WTC11 (cell line): ENCODE measurements at places on chromosomes 1 and 21.

DNA sequence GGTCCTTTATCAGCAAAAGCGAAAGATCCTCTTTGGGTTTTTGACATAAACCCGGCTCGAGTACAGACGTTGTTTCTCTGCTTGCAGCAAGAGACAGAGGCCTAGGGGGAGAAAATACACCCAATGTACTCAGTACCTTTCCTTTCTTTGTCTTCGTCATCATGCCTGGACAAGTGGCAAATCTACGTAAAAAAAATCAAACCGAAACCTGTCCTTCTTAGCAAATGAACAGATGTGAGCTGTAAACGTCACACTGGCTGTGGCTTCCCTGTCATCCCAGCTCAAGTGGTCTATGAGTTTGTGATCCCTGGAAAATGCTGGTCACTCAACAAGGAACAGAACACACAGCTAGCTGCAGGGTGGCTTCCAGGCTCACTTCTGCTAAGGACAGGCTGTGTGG is 39.9 kb downstream of the STPG1 start:
- DNase-seq: no peak

DNA sequence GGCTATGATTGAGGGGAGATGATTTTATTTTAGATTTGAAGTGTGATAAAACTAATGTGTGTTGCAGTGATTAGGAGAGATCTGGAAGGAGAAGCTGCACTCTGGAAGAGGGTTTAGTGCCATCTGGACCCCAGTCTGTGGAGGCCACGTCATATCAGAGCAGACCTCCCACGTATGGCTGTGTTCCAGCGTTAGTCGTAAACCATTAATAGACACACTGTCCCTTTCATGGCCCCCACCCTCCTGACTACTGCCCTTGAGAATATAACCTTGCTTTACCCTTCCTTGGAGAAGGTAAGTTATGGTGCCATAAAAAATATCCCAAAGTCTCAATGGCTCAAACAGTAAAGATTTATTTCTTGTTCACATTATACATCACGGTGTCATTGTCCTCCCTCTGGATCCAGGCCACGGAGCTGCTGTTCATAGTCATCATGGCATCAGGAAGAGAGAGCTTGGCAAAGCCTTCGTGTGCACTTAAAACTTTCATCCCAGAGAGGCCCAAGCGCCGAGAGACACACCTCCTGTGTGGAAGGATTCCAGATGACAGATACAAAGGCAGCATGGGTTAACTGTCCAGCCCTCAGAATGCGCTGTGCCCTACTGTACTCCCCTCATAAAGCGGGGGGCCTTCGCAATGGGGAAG is 33.2 kb downstream of the RHOU start:
- DNase-seq: no peak

- DNase-seq: no peak
Measured at GRCh38 chr1:202143011-202143767, 1.3 kb downstream of the ARL8A start.

- no peak for DNase-seq
Measured at GRCh38 chr1:98988904-98989555, 15.6 kb downstream of the PLPPR5 start.

DNA sequence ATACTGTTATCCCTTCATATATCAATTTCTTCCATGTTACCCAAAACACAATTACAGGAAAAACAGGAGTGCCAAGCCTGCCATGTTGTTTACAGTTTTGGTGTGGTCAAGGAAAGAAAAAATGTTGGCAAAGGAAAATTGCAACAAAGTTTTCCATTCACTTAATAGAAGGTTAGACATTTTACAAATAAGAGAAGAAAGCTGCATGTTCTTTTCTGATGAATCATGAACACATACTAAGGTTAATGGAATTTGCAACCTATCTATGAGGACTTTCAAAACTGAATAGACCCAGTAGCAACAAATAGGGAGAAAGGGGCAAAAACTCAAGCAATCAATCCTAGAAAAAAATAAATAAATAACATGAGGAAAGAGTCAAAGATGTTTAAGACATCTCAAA is 556.7 kb downstream of the DPYD start:
- no peak for DNase-seq

- no peak for DNase-seq
Measured at GRCh38 chr1:86197206-86197855, 40.8 kb upstream of the COL24A1 start.

DNA sequence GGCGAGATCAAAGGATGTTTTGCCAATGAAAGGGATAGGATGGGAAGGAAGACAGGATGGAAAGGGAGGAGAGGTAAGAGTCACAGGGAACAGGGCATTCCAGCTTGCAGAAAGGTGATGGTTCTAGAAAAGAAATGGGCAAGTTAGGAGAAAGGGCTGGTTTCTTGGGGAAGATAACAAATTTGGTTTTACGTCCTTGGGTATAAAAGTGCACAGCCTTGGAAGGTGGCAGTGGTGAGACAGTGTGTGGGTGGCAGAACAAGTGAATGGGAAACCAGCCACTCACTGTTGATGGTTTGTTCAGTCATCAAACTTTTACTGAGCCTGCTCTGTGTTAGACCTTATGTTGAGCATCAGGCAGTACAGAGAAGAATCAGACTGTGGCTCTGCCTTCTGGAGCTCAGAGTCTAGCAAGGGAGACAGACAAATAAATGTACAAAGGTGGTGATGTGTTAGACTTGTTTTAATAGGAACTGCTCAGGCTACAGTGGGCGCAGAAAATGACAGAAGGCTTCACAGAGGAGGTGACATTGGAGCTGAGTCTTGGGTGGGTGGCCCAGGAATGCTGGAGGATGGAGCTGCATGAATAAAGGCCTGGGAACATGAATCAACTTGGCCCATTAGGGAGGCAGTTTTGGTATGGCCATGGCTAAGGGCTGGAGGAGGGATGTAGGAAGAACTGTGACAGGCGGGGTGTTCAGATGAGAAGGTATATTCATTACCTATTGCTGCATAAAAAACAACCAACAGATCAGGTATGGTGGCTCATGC is 76.3 kb downstream of the EPHB2 start:
- DNase-seq: no peak

- no peak for DNase-seq
Measured at GRCh38 chr1:100734676-100735075, 15.1 kb downstream of the VCAM1 start.

GRCh38 chr1:94783342-94784189 is 36.6 kb upstream of the SLC44A3 start:
- DNase-seq: no peak

- peak; percentile 42 for DNase-seq
Measured at GRCh38 chr1:214349781-214350180, 68.8 kb downstream of the SMYD2 start.

DNA sequence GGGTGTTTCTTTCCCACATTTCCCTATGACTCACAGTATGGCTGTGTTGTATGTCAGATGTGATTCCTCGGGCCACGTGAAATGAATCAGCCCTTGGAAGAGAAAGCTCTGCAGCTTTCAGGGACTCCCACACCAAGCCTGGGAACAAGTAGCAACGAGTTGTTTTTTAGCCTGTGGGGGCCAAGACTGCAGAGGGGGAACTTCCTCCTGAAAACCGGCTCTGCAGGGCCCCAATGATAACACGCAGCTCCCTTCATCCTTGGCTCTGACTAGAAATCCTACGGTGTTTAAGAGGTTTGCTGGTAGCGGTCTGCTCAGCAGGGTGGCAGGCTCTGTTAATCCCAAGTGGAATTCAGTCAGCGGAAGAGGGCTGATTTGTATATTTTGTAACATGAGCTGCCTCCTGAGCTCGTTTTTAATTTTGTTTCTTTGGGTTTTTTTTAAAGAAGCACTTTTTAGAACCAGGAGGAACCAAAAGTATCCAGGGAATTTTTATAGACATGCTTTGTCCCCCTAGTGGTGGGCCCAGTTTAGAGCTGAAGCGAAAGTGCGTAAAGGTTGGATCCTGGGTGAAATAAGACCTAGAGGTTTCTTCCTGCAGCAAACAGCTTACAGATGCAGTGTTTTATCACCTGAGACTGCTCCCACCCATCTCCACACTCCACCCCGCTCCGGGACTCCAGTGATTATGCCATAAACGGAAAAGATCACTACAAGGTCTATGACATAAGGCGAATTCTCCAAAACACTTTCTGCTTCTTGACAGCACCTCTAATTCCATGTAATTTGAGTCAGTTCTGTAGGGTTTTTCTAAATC is 48.8 kb downstream of the LAMC2 start:
- DNase-seq: peak; percentile 56

- no peak for DNase-seq
Measured at GRCh38 chr1:97379387-97380075, 541.3 kb downstream of the DPYD start.

GRCh38 chr21:38267136-38267755 is 10.5 kb downstream of the KCNJ15 start:
- DNase-seq: no peak

- DNase-seq: no peak
Measured at GRCh38 chr21:31459457-31459856, 115.4 kb upstream of the TIAM1 start.

GRCh38 chr1:159911326-159912070 is 11.5 kb upstream of the CFAP45 start:
- DNase-seq: no peak

GRCh38 chr1:198936371-198937083 is 297.7 kb downstream of the PTPRC start:
- no peak for DNase-seq

GRCh38 chr21:26140164-26140579 is 30.4 kb downstream of the APP start:
- no peak for DNase-seq

DNA sequence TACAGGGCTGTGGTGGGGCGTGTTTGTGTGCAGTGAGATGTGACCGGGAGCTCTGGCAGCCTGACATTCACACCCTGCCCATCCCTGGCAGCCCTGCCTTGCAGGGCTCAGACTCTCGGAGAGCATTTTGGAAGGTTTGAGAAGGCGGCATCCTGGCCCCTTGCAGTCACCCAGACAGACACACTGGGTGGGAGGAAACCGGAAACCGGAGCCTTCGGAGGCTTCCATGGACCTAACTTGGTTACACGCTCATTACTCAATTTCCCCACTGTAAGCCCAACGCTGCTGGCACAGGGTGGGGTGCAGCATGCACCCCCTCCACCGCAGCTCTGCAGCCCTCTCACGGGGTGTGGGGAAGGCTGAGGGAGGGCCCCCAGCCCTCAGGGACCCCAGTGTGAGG is 22.2 kb upstream of the RSPO1 start:
- DNase-seq: no peak

GRCh38 chr1:23727362-23727811 is 15.9 kb upstream of the ELOA start:
- DNase-seq: no peak

GRCh38 chr1:67759692-67760029 is 73.6 kb downstream of the GNG12 start:
- no peak for DNase-seq

DNA sequence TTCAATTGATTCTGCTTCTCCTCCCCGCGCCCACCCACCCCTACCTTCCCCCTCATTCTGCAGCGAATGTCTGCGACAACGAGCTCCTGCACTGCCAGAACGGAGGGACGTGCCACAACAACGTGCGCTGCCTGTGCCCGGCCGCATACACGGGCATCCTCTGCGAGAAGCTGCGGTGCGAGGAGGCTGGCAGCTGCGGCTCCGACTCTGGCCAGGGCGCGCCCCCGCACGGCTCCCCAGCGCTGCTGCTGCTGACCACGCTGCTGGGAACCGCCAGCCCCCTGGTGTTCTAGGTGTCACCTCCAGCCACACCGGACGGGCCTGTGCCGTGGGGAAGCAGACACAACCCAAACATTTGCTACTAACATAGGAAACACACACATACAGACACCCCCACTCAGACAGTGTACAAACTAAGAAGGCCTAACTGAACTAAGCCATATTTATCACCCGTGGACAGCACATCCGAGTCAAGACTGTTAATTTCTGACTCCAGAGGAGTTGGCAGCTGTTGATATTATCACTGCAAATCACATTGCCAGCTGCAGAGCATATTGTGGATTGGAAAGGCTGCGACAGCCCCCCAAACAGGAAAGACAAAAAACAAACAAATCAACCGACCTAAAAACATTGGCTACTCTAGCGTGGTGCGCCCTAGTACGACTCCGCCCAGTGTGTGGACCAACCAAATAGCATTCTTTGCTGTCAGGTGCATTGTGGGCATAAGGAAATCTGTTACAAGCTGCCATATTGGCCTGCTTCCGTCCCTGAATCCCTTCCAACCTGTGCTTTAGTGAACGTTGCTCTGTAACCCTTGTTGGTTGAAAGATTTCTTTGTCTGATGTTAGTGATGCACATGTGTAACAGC is 339.9 kb downstream of the NTNG1 start:
- no peak for DNase-seq

GRCh38 chr21:45511661-45512431 is 30.4 kb downstream of the SLC19A1 start:
- no peak for DNase-seq

DNA sequence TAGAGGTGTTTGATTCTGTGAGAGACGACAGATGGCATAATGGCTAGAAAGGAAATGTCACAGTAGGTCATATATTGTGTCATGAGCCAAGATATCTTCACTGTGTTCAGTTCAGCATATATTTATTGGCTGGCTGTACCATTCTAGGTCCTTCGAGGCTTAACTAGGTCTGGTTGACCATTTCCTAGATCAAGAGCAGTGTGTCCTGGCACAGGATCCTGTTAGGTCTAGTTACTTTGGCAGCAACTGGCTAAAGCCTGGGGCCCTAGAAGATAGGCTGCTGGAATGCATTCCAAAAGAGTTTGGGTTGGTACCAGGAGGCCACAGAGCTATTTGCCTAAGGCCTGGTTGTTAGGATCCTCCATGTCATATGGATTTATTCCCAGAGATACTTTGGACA is 20.9 kb downstream of the ZBTB40 start:
- DNase-seq: no peak

DNA sequence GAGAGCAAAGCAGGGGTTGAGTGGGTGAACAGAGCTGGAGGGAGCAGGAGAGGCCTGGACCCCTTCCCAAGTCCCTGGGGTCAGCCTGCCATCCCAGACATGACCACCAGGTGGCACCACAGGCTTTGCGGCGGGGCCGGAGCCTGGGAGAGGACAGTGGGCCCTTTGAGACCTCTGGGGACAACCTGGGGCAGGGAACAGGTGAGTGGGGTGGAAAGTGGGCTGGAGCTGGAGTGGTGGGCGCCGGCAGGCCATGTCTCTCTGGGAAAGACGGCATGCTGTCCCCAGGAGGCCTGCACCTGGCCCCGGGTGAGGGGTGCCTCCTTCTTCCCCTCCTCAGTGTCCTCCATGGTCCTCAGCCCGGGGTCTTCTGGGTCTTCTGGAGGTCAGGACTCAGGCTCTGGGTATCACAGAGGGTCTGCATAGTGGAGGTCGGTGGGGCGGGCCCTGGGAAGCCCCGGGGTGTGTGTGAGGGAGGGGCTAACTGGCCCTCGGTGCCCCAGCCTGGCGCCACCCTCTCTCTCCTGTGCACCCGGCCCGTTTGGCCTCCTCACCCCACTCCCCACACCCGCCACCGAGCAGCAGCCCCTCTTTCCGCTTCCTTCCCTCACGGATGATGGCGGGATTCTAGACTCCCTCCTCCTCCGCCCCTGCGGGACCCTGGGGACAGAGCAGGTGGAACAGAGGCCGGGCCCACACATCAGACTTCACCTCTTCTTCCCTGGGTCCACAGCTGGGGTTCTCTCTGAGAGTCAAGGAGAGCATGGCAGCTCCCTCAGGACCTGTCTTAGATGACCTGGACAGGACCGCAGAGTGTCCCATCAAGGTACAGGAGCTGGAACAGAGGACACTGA is 28.5 kb upstream of the PKP1 start:
- DNase-seq: peak; percentile 96

GRCh38 chr1:181179279-181179986 is 90.9 kb downstream of the IER5 start:
- no peak for DNase-seq
